ENCODE measurements at places on chromosomes 2 and 18.

DNA sequence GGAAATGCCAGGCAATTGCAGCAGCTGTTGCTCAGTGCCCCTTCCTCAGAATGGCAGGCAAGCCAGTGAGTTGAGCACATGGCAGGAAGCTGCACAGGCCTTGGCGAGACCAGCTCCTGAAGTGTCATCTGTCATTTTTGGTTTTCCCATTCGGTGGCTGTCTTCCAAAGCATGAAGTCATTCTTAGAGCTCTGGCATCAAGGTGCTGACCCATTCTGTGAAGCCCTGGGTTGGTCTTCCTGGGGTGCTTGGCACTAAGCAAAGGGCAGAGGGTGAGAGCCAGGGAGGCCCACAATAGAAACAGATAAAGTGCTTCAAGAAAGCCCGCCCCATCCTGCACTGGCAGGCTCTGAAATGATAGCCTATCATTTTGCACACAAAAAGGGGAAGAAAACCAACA, 150.5 kb downstream of the VAPA start:
- peak; percentile 14 for DNase-seq

DNA sequence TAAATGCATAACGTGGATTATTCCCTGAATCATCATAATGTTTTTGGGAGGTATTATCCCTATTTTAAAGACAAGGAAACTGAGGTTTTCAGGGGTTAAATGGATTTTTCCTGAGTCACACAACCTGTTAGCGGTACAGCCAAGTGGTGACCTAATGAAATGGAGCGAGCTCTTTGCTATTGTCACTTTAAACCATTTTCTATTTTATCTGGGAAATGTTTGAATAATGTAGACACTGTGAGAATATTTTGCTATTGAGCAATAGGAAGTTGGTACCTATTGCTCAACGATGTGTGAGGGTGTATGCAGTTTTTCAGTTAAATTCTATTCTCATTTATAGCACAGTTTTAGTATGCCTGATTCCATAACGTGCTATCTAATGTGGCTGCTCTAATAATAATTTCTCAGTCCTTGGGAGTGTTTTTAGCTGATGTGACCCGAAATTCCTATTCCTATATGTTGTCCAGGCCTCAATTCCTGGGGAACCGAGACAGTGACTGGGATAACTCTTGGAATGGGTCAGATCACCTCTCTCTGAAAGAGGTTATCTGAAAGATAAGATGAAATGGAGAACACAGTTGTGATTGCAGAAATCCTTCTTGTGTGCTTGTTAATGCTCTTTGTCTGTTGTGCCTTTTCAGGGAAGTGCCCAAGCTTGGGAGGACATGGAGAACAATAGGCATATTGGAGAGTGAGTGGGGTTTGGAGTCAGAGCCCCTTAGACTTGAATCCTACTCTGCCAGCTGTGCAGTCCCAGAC, 38.4 kb downstream of the ABCB11 start:
- DNase-seq, result peak; percentile 51

GRCh38 chr18:27007880-27008279, 142.4 kb upstream of the AQP4 start:
- DNase-seq, result no peak

- no peak for DNase-seq
Measured at GRCh38 chr2:66237803-66238379, 197.0 kb upstream of the MEIS1 start.

- no peak for DNase-seq
Measured at GRCh38 chr18:70386582-70386981, 97.7 kb downstream of the SOCS6 start.

- no peak for DNase-seq
Measured at GRCh38 chr2:67486041-67486796, 89.1 kb downstream of the ETAA1 start.

DNA sequence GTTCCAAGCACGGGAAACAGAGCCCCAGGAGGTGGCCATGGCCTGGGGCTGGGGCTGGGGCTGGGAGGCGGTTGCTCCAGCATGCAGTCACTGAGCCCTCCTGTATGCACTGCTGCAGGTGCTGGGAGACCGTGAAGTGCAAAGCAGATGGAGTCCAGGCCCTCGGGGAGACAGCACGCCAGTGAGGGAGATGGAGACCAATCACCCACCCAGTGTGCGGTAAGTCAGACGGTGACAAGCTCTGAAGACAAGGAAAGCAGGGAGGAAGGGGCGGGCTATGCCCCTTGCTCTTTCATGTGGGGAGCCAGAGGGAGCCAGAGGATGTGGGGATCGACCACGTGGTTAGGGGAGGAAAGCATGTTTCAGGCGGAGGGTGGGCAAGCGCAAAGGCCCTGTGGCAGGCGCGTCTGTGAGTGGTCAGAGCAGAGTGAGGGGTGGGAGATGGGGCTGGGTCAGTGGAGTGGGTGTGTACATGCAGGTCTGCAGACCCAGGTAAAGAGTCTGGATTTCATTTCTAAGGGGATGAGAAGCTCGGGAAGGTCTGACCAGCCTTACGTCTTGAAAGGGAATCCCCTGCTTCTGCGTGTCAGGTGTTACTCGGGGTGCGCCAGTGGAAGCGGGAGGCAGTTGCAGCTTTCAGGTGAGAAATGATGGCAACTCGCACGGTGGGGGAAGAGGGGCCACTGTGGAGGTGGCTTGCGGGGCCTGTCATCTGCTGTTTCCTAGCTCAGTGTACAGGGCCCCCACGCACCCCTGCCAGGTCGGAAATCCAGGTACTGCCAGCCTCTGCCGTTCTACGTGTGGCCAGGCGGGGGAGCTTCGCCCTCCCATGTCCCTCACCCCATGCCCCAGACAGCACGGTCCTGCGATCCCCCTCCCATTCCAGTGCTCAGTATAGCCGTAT, 19.4 kb downstream of the RRM2 start:
- peak; percentile 46 for DNase-seq

- no peak for DNase-seq
Measured at GRCh38 chr2:16623564-16624435, 41.8 kb downstream of the CYRIA start.

- DNase-seq, result peak; percentile 96
Measured at GRCh38 chr2:237085248-237086221, at the start of gene COPS8. Gene COPS8 (plus strand): TSS chr2:237085889. CDS start chr2:237085965, 76 bp downstream.

DNA sequence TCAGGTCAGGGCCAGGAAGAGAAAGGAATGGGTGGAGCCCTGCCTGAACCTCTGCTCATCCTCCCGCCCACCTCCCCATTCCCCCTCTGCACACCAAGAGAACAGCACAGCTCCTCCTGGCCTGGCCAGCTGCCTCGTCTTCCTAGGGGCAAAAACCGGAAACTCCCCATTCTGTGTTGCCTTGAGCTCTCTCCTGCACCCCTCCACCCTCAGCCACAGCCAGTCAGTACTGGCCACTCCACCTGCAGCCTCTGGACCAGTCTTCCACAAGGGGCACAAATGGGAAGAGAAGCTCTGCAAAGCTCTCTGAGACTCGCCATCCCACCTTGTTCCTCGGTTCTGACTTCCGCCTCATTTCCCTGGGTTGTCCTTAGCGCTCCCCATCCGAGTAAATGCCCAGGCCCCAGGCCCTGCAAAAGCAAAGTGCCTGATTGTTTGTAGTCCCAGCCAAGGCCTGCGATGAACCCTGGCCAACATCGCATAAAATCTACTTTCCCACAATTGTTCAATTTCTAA, 39.3 kb upstream of the SLC35G4 start:
- DNase-seq, result no peak

DNA sequence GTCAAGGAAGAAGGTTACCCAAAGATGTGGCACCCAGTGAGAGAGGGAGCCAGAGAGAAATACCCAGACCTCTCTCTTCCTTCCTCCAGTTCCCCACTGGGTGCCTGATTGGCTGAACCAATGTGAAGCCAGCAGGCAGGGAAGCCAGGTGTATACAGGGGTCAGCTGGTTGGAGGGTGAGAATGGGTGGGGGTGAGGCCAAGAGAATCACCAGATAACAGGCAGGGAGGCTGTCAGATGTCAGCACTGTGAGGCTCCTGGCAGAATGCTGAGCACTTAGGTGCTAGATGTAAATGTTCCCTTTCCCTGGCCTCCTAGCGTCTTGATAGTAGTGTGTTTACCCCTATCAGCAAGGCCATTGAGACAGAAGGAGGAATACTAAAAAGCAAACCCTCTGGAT, 104.0 kb upstream of the MGAT5 start:
- DNase-seq, result no peak

DNA sequence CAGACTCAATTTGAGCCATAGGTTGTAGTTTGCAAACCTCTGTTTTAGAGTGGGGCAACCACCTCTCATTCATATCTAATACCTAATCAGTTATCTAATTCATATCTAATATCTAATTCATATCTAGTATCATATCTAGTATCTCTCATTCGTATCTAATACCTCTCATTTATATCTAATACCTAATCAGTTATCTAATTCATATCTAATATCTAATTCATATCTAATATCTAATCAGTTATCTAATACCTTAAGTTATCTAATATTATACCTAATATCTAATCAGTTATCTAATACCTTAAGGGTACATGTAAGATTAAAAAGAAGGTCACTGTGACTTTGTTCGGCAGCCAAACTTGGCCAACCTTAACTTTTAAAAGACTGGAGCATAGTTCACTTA, 403.4 kb upstream of the MMADHC start:
- no peak for DNase-seq

GRCh38 chr18:46160050-46160798, 56.0 kb downstream of the HAUS1 start:
- DNase-seq, result no peak

- no peak for DNase-seq
Measured at GRCh38 chr2:47946593-47946992, 40.3 kb upstream of the FBXO11 start.

DNA sequence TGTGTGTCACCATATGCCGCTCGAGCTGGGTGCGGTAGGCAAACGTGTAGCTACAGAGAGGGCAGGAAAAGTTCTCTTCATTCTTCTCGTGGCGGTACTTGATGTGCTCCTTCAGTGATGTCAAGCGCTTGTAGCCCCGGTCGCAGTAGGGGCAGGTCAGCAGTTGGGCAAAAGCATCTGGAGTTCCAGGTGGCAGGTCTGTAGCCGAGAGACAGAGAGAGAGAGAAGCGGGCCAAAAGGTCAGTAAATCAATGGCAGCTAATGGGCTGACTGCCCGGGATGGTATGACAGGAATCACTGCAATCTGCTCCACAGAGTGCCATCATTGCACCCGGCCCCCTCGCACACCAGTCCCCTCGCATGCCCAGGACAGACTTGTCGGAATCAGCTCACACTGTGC, 116.0 kb downstream of the ZEB2 start:
- DNase-seq, result no peak

DNA sequence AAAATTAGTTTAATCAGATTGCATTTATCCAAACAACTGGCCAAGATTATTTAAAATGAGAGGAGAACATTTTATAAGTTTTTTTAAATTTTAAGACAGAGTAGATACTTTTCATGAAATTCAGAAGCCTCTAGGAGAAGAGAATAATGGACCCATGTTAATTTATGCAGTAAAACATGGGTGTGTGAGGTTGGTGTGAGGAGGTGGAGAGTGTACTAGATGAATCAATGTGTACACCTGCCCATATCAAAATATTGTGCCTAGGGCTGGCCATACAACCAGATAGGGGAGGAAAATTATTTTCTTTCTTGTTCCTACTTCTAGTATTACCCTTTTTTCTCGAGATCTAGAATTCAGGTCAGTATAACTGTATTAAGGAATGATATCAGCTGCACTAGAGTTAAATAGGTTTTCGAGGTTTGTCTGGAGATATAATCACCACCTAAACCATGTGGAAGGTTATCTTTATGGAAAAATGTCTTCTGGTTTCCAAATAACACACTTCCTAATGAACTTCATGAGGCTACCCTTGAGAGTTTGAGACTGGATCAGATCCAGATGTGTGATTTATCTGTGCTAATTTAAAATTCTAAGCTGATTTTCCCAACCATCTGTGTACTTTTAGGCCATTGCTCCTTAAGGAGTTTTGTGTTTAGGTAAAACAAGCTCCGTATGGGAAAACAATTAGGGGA, 37.6 kb downstream of the TMEM178A start:
- no peak for DNase-seq

- DNase-seq, result no peak
Measured at GRCh38 chr2:215839816-215840215, 173.5 kb downstream of the MREG start.

DNA sequence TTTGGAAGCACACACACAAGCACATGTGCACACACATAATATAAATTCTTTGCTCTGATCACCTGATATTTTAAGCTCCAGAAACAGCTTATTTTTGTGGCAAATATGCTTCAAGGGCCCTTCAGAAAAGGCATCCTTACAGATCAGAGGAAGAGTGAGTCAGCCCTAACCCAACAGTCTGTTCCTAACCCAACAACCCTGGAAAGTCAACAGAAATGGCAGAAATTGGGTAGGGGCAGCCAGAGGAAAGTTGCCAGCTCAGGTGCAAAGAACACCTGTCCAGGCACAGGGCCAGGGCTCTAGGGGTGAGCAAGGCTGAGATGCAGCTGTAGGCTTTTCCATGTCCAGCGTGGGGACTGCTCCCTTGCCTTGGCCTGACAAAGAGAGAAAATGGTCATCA, 6.4 kb upstream of the NCKAP5 start:
- DNase-seq, result no peak

GRCh38 chr2:120984046-120984445, 248.4 kb downstream of the GLI2 start:
- no peak for DNase-seq

DNA sequence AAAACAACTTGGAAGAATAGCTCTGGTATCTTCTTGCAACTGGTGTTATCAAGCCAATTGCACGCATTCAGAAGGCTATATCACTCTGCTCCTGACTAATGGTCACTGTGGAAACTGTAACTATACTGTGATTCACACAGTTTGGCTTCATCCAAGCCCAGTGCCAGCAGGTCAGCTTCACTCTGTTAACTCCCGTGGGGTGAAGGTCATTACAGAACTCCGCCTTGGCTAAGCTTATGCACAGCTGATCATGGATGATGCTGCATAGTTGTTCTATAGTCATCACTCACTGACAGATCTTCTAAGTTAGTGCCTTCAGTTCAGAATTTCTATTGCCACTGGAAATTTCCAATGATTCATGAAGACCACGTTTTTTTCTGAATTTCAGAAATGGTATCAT, 497.2 kb upstream of the NETO1 start:
- DNase-seq, result no peak

DNA sequence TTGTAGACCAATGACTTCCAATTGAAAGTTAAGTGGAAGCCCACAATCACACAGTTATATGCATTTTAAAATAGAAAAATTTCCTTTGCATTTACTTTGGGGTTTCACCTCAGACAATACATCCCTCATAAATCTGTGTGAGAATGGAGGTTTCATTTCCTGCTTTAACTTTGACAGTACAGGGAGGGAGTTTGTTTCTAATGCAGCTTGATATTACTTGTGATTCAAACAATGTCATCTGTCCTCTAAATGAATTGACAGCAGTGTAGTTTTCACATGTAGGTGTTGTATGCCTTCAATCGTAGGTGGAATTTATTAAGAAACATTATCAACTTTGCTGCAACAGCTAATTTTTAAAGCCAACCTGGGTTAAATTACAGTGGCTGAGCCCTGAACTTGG, 75.2 kb downstream of the TMEFF2 start:
- no peak for DNase-seq

- DNase-seq, result no peak
Measured at GRCh38 chr2:191296083-191297006, 51.1 kb downstream of the MYO1B start.

All from hematopoietic multipotent progenitor cell treated with erythropoietin and hydrocortisone succinate and interleukin-3 and kit ligand, for 4 days (in vitro differentiated cells).